ENCODE measurements at places on chromosomes 7 and 10. TPM values are rescaled to one million over a fixed set of nuclear protein-coding genes. Genes with fewer than 3 reads are reported as not detected.

Gene FUOM
- 24.5 TPM for total RNA-seq

Gene NME8
- total RNA-seq = not detected

Gene HOXA10
- 27.4 TPM for total RNA-seq

DNA sequence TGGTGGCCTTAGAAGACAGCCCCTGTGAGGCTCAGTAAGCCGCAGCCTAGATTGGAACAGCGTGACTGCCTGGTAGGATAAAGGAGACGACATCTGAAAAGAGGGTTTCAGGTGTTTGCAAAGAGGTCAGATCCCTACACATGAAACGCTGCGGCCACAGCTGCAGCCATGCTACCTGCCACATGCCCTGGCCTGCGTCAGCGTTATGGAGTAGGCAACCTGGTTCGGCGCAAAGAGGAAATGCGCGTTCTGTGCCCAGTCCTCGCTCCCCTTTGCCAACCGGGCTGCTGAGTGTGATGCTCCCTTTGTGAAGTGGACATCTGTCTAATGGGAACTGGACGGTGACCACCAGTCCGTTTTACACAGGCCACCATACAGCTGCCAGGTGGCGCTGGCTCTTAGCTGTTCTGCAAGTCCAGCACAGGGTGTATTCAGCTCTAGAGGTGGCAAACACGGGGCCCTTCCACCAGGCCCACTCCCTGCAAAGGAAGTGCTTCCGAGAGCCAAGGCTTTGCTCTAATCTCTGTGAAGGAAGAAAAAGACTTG lies 160.3 kb downstream of the CELF2 start:
- no peak for DNase-seq
- no peaks in the 10 kb centered on the region for H3K36me3 ChIP-seq
- no peak overlapping the region for H3K4me3 ChIP-seq
- H3K27me3 ChIP-seq = no peaks in the 10 kb centered on the region
- no peaks in the 10 kb centered on the region for H3K4me1 ChIP-seq
- H3K27ac ChIP-seq = no peak overlapping the region

DNA sequence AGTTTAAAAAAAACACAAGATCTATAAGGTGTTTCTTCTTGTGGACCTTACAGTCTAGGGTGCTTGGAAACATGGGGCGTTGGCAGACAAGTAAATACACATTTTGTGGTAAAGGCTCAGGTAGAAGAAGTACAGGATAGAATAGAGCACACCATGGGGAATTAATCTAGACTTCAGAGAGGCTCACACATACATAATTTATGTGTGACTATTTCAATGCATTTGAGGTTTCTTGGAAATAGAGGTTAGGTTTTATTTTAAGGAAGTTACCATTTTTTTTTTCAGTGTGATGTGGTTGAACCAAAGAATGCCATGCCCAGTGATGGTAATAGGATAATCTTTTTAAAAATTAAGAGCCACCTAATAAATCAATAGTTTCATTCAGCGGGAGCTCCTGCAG lies 12.8 kb downstream of the CFTR start:
- H3K4me1 ChIP-seq = no peaks in the 10 kb centered on the region
- DNase-seq = no peak
- H3K27me3 ChIP-seq = no peaks in the 10 kb centered on the region
